ENCODE measurements at places on chromosomes 1 and 21. TPM values are rescaled to one million over a fixed set of nuclear protein-coding genes. Genes with fewer than 3 reads are reported as not detected.

Gene OR2W3
- total RNA-seq = 0.91 TPM

Gene PCAT6
- not detected for total RNA-seq

Gene PCSK9
- not detected for total RNA-seq

Gene RPF1
- total RNA-seq = 34.5 TPM

Gene LYSMD1
- 10.6 TPM for total RNA-seq

Gene SERPINC1
- not detected for total RNA-seq

Gene NBPF1
- 16.0 TPM for total RNA-seq

- DNase-seq = no peak
- no peaks in the 10 kb centered on the region for H3K27me3 ChIP-seq
- no peak overlapping the region for H3K27ac ChIP-seq
- peaks cover 4% of the 10 kb centered on the region for H3K36me3 ChIP-seq
- no peak overlapping the region for H3K4me3 ChIP-seq
- peaks cover 17% of the 10 kb centered on the region for H3K4me1 ChIP-seq
Measured at GRCh38 chr1:230265200-230266115, 160.7 kb downstream of the PGBD5 start.

DNA sequence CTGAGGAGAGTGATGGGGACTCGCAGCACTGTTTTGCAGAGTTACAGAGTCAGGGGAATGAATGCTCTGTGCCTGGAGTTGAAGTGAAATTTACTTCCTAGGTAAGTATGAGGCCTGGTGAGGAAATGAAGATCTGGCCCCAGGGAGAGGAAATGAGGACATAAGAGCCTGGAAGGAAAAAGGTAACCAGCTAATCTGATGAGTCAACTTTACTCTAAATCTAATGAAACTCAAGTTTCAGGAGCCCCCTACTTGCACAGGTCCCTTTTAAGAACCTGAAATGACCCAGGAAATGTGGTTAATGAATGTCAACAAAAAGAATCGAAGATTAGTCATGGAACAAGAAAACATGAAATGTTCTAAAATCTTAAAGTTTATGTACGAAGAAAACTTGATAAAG, 599.0 kb downstream of the AGBL4 start:
- H3K27ac ChIP-seq = no peak overlapping the region
- DNase-seq = no peak
- H3K27me3 ChIP-seq = no peaks in the 10 kb centered on the region
- no peaks in the 10 kb centered on the region for H3K4me1 ChIP-seq
- H3K4me3 ChIP-seq = no peak overlapping the region

DNA sequence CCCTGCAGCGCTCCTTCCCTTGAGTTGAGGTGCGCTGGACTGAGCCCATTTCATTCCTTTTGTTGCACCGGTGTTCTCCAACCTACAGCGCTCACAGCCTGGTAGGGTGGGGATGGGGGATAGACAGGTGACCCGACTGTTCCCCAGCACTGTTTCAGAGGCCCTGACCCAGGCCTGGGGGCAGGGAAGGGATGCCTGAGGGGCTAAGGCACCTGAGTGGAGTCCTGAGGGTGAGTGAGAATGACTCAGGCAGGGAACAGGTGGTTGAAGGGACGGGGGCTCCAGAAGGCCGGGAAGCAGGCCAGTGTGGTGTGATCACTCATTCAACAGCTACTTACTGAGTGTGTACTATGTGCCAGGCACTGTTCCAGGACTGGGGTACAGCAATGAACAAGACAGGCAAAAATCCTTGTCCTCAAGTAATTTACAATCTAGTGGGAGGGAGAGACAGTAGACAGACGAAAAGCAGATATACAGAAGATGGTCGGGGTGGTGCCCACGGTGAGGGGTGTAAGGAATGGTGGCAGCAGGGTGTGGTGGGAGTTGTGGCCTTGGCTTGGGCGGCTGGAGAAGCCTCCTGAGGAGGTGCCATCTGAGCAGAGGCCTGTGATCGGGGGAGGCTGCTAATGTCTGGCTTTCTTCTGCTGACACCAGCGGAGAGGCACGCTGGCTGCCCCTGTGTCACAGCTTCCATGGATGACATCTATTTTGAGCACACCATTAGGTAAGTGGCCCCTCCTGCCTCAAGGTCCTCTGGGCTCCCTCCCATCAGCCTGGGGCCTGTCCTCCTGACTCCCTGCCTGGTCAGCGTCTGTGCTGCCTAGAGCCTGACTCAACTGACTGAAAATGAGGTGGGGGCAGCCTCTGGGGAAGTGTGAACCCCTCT, 37.4 kb downstream of the ACOT11 start:
- H3K4me3 ChIP-seq = no peak overlapping the region
- H3K36me3 ChIP-seq = no peaks in the 10 kb centered on the region
- peak; percentile 81 for DNase-seq
- peaks cover 38% of the 10 kb centered on the region for H3K4me1 ChIP-seq
- H3K27me3 ChIP-seq = no peaks in the 10 kb centered on the region
- H3K27ac ChIP-seq = peak overlapping the region; percentile 77

DNA sequence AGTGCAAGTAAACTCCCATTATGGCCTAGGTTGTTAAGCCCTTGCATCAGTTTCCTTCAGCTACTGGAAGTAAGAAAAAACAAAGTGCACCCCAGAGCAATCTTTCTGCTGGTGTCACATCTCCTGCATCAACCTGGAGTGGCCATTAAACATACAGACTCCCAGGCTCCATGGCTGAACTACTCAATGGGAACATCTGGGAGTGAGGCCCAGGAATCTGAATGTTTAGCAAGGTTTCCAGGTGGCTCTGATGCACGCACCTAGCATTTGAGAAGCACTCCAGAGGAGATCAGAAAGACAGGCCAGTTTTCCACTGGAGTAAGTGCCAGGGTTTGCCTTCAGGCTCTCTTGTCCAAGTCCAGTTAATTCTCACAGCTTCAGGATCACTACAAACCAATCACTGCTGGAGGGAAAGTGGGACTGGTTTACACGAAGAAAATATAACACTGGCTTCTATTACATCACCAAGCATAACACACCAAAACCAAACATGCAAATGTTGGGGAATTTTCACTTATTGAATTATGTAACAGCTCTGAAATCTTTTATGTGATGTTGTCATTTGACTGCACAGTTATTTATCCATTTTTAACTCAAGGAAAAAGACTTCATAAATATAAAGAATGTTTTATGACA, 22.3 kb upstream of the ABCA4 start:
- H3K27me3 ChIP-seq = no peaks in the 10 kb centered on the region
- H3K4me3 ChIP-seq = no peak overlapping the region
- no peaks in the 10 kb centered on the region for H3K36me3 ChIP-seq
- H3K27ac ChIP-seq = no peak overlapping the region

DNA sequence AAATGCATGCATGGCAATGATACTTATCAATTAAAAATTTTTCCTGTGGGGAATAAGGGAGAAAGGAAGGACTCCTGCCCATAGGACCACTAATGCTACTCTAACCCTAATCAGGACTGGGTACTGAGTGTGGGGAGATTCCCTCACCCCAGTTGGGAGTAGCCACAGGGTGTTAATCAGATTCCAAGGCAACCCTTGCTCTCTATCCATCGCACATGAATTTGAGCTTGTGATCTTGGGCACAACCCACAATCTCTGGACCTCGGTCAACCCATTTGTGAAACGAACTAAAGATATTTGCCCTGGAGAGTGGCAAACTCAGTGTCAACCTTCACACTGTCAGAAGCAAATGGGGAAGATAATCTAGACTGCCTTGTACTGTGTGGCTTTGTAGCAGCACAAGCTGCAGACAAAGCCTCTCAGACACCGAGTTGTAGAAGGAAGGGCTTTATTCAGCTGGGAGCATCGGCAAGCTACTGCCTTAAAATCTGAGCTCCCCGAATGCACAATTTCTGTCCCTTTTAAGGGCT, 69.5 kb downstream of the SERINC2 start:
- H3K27me3 ChIP-seq = no peaks in the 10 kb centered on the region
- DNase-seq = no peak
- no peaks in the 10 kb centered on the region for H3K4me1 ChIP-seq
- no peak overlapping the region for H3K4me3 ChIP-seq
- no peaks in the 10 kb centered on the region for H3K36me3 ChIP-seq

- H3K27me3 ChIP-seq = no peaks in the 10 kb centered on the region
- H3K36me3 ChIP-seq = no peaks in the 10 kb centered on the region
- H3K27ac ChIP-seq = no peak overlapping the region
- no peak for DNase-seq
- peaks cover 7% of the 10 kb centered on the region for H3K4me1 ChIP-seq
Measured at GRCh38 chr1:162557536-162557935, 4.0 kb upstream of the UAP1 start.

DNA sequence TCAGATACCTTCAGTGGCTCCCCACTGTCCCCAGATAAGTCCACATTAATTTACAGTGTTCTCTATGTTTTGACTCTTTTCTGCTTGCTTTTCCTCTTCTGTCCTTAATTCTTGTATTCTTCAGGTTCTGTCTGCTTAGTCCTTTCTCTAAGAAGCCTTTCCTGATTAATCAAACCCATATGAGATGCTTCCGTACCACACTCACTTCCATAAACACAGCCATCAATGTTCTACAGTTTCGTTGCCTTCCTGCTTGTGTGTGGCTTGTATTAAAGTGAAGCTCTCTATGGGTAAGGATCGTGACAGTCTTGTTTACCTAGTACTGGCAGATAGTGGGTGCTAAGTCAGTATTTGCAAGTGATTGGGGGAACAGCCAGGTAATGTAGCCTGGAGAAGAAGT, 75.9 kb downstream of the PRDM2 start:
- peaks cover 69% of the 10 kb centered on the region for H3K36me3 ChIP-seq
- no peak for DNase-seq
- no peaks in the 10 kb centered on the region for H3K27me3 ChIP-seq

GRCh38 chr1:176957603-176958002, 206.9 kb downstream of the ASTN1 start:
- no peaks in the 10 kb centered on the region for H3K4me1 ChIP-seq
- no peak overlapping the region for H3K4me3 ChIP-seq
- H3K27me3 ChIP-seq = no peaks in the 10 kb centered on the region
- H3K27ac ChIP-seq = no peak overlapping the region

DNA sequence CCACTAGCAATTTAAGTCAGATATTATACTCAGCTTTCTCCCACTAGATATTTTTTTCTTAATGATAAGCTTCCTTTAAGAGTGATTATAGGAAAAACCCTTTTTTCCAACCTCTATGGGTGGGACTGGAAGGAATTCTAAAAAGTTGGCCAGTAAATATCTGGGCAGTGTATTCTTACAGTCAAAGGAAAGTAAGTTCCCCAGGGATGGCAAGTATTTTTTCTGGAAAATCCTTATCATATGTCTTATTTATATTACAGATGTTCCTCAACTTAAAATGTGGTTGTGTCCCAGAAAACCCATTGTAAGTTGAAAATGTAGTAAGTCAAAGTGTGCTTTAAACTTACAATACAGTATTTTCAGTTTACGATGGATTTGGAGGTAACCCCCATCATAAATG, 29.2 kb downstream of the CMPK1 start:
- H3K36me3 ChIP-seq = no peaks in the 10 kb centered on the region
- H3K4me1 ChIP-seq = peaks cover 6% of the 10 kb centered on the region
- no peak overlapping the region for H3K4me3 ChIP-seq
- H3K27me3 ChIP-seq = no peaks in the 10 kb centered on the region

- no peaks in the 10 kb centered on the region for H3K36me3 ChIP-seq
- H3K27ac ChIP-seq = no peak overlapping the region
- H3K4me3 ChIP-seq = no peak overlapping the region
- no peak for DNase-seq
Measured at GRCh38 chr1:219387211-219387610, 213.5 kb downstream of the LYPLAL1 start.

- H3K36me3 ChIP-seq = no peaks in the 10 kb centered on the region
- DNase-seq = no peak
- no peak overlapping the region for H3K27ac ChIP-seq
- no peaks in the 10 kb centered on the region for H3K4me1 ChIP-seq
- H3K27me3 ChIP-seq = no peaks in the 10 kb centered on the region
- no peak overlapping the region for H3K4me3 ChIP-seq
Measured at GRCh38 chr1:37704966-37705365, 12.7 kb downstream of the CDCA8 start.

DNA sequence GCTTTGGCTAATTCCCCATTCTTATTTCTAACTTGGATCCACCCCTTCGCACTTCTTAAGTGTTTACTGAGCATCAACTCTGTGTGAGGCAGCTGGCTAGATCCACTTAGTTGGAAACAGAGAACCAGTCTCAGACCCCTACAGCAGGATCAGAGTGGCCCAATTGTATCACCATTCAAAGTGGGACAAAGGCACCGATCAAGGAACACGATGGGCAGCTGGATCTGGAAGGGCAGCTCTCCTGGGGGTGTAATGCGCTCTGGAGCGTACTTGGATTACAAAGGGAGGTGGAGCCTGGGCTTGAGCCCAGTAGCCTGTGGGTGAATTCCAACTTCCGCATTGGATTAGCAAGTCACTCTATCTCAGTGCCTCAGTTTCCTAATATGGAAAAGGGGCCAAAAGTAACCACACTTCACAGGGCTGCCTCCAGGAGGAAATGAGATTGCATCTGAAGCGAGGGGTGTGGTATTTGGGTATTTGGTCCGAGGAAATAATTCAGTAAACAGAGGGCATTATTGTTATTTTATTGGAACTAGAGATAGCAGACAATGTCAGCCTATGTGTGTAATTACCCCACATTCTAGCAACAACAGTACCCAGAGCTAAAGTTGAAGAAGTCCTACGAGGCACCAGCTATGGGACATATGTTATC, 11.9 kb downstream of the ECE1 start:
- peak overlapping the region; percentile 87 for H3K27ac ChIP-seq
- peak; percentile 69 for DNase-seq
- no peaks in the 10 kb centered on the region for H3K27me3 ChIP-seq

DNA sequence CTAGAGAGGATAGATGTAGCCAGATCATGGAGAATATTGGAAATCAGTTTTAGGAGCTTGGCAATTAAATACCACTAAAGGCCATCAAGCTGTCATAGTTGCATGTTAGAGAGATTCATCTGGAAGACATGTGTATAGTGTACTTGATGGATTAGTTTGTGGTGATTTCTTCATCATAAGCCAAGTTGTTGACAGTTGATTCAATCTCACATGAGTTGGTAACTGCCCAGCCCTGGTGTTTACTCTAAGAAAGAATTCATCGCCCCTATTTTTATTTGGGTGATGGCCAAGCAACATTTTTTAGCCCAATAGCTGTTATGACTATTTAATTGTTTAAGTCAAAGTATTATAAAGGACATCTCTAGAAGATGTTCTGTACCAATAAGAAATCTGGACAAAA, 737.6 kb downstream of the PLA2G4A start:
- no peak for DNase-seq
- H3K36me3 ChIP-seq = no peaks in the 10 kb centered on the region
- H3K4me3 ChIP-seq = no peak overlapping the region
- no peak overlapping the region for H3K27ac ChIP-seq

DNA sequence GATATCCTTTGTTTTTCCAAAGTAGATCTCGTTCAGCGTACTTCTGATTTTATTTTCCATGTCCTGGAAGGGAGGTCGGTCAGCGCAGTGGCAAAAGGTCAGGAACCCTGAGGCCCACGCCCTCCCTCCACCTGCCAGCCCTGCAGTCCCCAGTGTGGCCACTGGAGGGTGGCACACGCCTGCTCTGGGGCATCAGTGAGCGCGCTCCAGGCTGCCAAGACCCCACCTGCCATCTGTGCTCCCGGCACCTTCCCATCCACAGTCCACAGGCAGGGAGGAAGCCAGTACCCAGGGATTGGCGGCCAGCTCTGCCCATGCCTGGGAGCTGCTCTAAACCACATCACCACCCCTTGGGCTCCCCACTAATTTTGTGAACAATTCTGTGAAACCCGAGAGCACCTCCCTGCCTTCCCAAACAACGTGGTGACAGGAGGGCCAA, 32.3 kb downstream of the SLC66A1 start:
- no peak overlapping the region for H3K27ac ChIP-seq
- peak; percentile 78 for DNase-seq
- H3K4me3 ChIP-seq = no peak overlapping the region
- no peaks in the 10 kb centered on the region for H3K27me3 ChIP-seq
- peaks cover 70% of the 10 kb centered on the region for H3K36me3 ChIP-seq

All from heart left ventricle (tissue), 16 donors.